Fibroblast of gingiva (primary cell): ENCODE measurements at places on chromosomes 11 and 22.
A peak's percentile ranks its signal among the peaks of the same experiment; 100 is the strongest.

DNA sequence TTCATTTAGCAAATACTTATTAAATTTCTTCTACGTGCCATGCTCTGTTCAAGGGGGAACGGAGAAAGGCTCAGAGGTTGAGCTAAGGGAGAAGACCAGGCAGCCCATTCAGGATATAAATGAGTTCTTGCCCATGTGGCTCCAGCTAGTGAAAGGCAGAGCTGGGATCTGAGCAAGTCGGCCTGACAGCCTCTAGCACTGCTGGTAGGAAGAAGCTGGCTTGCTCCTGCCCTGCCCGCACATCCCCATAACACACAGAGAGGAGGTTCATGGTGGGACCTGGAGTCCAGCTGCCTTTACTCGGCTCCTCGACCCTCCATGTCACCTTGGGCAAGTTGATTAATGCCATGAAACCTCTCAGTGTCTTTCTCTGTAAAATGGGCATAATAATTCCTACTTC lies 2.0 kb downstream of the SLC15A3 start:
- DNase-seq = no peak

GRCh38 chr22:40818192-40818746 lies 877 bp downstream of the SLC25A17 start:
- DNase-seq = no peak

- DNase-seq = no peak
Measured at GRCh38 chr11:126465573-126466188, 110.2 kb downstream of the ST3GAL4 start.

DNA sequence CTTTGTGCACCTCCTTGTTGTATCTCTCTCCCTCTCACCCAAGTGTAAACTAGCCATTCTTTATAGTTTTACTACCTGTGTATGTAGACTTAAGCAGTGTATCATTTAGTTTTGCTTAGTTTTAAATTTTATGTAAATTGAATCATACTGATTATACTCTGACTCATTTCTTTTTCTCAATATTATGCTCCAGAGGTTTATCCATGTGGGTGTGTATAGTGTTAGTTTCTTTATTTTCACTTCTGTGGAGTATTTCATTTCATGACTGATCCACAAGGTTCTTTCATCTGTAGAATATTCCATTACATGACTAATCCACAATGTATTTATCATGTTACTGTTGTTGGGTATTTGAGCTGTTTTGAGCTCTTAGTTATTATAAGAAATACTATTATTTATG lies 62.0 kb downstream of the CCDC34 start:
- DNase-seq = no peak

DNA sequence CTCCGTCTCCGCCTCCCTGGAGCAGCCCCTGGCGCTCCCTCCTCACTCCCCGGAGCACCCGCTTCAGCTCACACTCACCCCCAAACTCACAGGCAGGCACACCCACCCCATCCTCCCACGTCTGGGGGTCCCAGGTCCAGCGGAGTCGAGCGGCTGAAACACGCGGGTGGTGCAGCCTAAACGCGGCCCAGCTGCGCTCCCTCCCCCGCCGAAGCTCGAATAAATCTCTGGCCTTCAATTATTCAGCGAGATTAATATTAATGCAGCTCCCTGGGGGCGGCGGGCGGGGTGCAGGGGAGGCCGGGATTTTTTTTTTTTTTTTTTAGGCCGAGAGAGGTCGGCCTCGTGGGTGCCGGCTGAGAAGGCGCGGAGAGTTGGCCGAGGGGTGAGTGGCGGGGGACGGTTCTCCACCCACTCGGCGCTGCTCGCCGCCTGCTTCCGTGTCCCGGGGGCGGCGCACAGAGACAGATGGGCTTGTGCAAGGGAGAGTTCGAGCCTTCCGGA lies 524 bp upstream of the SLC1A2 start:
- no peak for DNase-seq

DNA sequence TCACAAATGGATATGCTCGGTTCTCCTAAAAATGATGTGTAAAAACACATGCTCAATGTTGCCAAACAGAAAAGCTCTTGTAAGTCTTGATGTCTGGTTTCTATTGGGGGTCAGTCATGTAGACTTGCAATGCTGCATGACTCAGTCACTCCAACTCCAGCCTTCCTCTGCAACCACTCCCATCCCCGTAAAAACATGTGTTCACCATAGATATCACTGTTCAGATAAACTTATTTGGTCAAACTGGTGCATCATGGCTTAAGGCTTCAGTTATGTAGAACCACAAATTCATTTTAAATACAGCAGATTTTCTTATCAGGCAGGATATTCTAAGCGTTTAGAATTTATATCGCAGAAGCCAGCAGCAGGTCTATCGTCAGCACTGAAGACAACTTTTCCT lies 298.4 kb upstream of the LUZP2 start:
- DNase-seq = no peak

- no peak for DNase-seq
Measured at GRCh38 chr11:15665368-15665871, 550.7 kb downstream of the INSC start.

DNA sequence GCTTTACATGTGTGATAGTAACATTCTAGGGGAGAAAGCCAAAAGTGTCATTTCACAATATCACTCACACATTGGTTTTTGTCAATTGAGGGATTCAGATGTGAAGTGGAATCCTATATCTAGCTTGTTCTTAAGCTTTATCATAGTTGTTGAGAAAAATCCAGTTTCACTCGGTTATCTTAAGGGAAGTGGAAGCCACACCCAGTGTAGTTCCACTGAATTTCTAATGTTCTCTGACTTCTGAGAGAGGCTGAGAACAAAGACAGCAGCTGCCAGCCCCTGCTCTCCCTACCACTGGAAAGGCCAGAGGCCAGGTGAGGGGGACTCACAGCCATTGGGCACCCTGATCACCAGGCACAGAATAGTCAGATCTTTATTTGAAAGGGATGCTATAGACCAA lies 53.7 kb downstream of the THAP12 start:
- no peak for DNase-seq

DNA sequence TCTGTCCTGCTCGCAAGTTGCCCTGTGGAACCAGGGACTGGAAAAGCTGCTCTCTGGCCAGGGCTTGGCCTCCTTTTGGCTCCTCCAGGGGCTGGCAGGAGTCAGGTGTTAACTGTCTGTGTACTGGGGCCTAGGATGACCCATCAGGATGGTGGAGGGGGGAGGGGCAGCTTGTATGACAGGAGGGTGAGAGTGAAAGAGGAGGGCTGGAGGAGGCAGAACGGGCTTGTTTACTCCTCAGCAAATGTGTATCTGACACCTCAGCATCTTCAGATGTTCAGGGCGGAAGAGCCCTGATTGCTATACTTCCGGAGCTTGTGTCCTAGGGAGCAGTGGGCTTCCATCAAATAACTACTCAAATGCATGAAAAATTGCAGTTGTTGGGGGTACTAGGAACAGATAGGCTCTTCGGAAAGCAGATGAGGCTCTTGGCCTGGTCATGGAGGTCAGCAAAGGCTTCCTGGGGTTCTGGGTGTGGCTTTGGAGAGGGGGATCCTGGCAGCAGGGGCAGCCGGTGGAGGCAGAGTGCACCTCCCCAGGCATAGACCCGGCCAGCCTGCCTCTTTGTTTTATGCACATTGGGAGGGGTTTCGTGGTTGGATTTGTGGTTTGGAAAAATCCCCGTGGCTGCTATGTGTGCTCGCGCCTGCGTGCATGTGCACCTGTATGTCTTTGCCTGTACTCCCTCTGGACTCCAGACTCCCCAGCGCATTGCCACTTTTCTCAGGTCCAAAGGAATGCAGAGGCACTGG lies 31.2 kb downstream of the CD82 start:
- no peak for DNase-seq

DNA sequence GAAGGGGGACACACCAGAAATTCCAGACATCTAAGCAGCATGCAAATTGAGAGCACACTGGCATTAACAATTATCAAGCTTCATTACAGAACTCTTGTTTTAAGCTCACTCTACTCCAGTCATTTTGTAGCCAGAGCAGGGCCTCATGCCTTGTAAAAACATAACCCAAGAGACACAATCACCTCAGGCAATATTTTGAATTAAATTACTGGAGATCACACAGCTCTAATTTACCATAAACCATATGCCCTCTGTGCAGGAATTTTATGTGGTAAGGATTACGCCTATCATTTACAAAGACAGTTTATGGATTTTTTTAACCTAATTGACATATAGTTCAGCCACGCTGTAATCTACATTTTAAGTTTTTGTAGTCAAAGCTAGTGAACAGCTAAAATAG lies 414.1 kb upstream of the DDI1 start:
- no peak for DNase-seq

GRCh38 chr11:43948341-43949225 lies 6.1 kb downstream of the C11orf96 start:
- no peak for DNase-seq

- no peak for DNase-seq
Measured at GRCh38 chr11:8283465-8284230, 20.0 kb upstream of the LMO1 start.

DNA sequence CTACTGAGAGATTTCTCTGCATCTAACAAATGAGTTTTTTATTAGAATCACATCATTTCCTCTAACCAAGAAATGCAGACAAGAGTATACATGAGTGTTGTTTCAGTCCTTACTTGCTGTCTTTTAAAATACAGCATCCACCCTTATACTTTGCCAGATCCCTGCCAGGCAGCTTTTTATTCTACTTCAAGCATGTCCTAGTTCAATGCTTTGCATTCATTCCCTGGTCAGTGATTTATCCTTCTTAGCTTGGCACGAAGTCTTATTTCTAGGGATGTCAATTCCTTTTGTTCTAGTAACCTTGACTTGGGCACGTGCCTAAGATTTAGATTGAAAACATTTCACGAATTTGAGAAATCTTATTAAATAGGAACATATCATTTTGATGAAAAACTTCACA lies 307.2 kb upstream of the MPPED2 start:
- no peak for DNase-seq

- DNase-seq = no peak
Measured at GRCh38 chr11:6402561-6402981, 12.3 kb downstream of the SMPD1 start.

DNA sequence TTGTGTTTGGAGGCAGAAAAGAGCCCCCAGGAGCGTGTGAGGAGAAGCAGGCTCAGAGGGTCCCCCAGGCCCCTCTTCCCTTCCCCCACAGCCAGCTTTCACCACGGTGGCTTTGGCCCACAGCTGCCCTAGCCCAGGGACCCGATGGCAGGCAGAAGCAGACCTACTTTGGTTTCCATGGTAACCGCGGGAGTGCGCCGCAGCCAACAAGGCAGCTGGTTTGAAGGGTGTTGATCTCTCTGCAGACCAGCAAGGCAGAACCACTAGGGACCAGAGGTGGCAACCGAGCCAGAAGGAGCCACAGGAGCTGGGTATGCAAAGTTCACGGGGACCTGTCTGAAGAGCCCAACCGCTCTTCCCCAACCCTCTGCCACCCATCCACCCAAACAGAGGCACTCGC lies 69.4 kb downstream of the BUD13 start:
- no peak for DNase-seq

GRCh38 chr11:125625225-125625629 lies 264 bp downstream of the CHEK1 start:
- peak; percentile 54 for DNase-seq

- no peak for DNase-seq
Measured at GRCh38 chr22:30354644-30355043, 2.0 kb downstream of the SF3A1 start.

- DNase-seq = no peak
Measured at GRCh38 chr11:116598556-116598955, 174.2 kb downstream of the BUD13 start.

GRCh38 chr11:36492724-36493304 lies 17.3 kb downstream of the TRAF6 start:
- peak; percentile 33 for DNase-seq

- DNase-seq = no peak
Measured at GRCh38 chr11:22878039-22878438, 17.8 kb upstream of the CCDC179 start.

GRCh38 chr11:36501236-36501635 lies 8.8 kb downstream of the TRAF6 start:
- DNase-seq = no peak

GRCh38 chr11:37352485-37352884 lies 754.4 kb upstream of the RAG2 start:
- DNase-seq = no peak

- DNase-seq = peak; percentile 51
Measured at GRCh38 chr22:50247748-50248147, 2.9 kb upstream of the TUBGCP6 start.

GRCh38 chr11:5722622-5723021 lies 13.6 kb upstream of the OR56B1 start:
- no peak for DNase-seq

DNA sequence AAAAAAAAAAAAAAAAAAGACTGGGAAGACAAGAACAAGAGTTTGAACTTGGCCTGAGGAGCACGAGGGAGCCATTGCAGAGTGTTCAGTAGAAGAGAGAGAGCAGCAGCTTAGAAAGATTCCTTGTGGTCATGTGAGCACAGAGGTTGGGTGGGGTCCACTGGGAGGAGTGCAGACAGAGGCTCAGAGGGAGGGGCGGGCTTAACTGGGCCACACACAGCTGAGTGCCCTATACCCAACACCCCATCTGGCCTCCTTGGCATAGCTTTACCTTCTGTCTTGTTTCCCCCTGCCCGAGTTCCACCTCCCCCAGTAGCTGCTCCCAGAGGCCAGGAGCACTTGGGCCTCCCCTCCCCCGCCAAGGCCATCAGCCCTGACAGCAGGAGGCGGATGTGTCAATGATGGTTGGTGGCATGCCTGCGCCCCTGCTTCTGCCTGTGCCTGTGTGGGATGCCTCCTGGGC lies 12.1 kb downstream of the C11orf86 start:
- DNase-seq = no peak

DNA sequence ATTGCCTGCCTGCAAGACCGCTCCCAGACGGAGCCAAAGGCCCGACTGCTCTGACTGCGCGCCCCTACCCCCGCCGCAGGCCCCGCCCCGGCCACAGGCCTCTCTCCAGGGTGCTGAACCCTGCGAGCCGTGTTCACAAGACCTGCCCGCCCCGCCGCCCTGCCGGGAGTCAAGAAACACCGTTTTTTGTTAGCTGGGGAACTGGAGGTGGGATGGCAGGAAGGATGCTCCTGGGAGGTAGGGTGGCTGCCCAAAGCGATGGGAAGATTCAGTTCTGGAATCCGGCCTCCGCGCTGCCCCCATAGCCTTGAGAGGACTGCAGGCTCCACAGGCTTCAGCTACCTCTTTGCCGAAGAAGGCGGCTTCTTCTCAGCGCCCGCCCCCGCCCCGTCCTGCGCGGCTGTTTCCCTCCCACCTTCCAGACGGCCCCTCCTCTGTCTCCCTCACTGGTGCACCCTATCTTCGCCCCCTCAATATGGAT lies 2.7 kb upstream of the PDE2A start:
- no peak for DNase-seq

GRCh38 chr11:88404932-88405710 lies 67.6 kb upstream of the CTSC start:
- no peak for DNase-seq

GRCh38 chr11:34356576-34356912 lies 1.3 kb downstream of the ABTB2 start:
- DNase-seq = no peak

GRCh38 chr11:108680271-108680670 lies 15.4 kb downstream of the DDX10 start:
- DNase-seq = no peak

- DNase-seq = no peak
Measured at GRCh38 chr11:58742140-58742539, 10.4 kb upstream of the GLYAT start.
